Fibroblast of mammary gland (primary cell): ENCODE measurements at places on chromosomes 2 and 18.

DNA sequence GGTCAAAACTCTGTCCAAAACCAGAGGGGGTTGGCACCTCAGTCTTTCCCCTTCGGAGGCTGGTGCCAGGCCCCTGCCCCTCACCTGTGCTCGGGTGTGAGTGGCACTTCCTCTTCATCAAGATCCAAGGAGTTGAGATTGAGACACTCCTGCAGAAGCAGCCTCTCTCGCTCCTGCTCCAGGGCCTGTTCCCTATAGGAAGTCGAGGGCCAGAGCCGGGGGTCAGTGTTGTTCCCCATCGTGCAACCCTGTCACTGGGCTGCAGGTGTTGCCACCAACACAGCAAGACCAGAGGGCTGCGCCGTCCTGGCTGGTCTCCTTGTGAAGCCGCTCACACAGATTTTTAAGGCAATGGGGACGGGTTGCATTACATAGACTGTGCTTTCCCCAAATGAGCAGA, 18.9 kb downstream of the FAM178B start:
- DNase-seq = no peak

- peak; percentile 52 for DNase-seq
Observed at GRCh38 chr2:11750422-11750821, 4.0 kb downstream of the LPIN1 start.

DNA sequence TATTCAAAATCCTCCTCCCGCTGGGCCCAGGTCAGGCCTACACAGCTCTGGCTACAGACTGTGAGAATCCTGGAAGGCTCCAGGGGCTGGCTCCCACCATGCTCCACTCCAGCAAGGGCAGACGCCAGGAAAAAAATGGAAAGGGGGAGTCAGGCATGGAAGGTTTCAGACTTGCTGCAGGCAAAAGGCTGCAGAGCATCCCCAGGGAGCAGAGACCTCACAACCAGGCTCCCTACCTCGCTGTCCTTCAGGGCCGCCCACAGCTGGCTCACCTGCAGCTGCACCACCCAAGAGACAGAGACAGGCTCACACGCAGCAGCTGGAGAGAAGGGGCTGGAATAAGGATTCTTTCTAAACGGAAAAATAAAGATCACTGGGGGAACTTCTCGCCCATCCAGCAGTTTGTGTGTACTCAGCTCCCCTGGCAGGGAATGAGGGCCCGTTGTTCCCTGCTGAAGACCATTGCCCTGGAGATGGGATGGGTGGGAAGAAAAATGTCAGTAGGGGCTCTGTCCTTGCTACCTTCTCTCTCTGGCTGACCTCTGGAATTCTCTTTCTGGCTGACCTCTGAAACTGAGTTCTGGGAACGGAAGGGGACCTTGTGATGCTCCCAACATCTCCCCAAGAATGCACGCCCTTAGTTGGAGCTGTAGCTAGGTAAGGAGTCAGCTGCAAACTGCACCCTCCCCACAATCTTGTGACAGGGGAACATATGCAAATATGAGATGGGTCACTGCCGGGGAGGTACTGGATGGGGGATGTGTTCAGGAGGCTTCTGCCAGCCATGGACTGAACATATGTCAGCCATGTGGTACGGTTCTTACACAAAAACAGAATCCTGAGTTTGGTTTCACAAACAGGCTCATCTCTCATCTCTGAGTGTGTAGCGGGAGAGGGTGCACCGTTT, 34.5 kb downstream of the BCL2 start:
- no peak for DNase-seq

GRCh38 chr2:120177001-120177621, 46.1 kb downstream of the TMEM185B start:
- no peak for DNase-seq

- DNase-seq = no peak
Observed at GRCh38 chr2:231193216-231193615, 5.2 kb upstream of the ARMC9 start.

DNA sequence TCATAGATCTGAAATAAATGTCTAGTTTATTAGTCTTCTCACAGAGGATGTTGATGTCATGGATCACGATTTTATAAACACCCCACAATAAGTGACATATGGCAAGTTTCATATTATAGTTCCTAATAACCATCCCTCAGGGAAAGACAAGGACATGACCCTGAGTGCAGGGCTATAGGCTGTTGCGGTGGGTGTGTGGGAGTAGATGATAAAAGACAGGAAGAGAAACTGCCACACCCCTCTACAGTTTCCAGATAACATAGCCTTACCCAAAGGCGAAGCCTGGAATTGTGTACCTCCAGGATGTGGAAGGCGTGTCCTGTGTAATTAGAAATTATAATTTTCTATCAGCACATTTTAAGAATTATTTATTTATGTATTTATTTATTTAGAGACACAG, 2.4 kb upstream of the NEDD4L start:
- DNase-seq = no peak

- no peak for DNase-seq
Observed at GRCh38 chr2:55134316-55134706, 84.1 kb upstream of the RTN4 start.

DNA sequence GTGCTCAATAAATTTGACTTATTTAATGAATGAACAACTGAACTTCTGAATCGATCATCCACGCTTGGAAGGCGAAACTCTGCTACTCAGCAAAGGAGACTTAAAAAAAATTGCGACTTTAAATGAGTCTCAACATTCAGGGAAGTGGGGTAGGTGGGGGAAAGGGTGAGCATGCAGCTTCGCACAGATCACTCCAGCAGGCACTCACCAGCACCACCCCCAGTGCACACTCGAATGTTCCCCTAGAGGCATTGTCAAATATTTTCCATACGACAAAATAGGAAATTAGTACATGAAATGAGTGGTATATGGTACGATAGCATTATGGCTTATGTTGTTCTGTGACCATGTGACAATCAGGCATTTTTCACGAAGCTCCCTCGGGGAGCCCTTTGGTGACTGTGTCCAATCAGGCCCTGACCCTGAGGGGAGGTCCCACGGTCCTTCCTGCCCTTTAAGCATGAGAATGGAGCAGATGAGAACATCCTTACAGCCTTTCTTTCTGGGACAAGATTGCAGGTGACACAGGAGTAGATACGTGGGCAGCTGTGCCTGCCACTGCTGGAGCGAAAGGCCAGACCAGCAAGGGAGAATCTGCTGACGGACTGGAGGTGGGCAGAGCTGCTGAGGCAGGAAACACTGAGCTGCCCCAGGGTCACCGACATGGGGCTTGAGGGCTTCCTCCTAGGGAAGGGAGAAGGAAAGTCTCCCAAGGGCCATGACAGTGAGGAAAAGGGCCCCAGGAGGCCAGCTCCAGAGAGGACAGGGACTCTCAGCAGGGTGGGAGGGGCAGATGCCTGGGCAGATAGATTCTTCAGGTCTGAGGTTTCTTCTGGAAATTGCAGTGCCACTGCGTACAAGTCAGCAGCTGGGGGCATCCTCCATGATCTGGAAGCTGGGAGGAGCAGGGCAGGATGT, 101.3 kb upstream of the ID2 start:
- DNase-seq = no peak

- no peak for DNase-seq
Observed at GRCh38 chr2:136356125-136357006, 238.4 kb upstream of the CXCR4 start.

DNA sequence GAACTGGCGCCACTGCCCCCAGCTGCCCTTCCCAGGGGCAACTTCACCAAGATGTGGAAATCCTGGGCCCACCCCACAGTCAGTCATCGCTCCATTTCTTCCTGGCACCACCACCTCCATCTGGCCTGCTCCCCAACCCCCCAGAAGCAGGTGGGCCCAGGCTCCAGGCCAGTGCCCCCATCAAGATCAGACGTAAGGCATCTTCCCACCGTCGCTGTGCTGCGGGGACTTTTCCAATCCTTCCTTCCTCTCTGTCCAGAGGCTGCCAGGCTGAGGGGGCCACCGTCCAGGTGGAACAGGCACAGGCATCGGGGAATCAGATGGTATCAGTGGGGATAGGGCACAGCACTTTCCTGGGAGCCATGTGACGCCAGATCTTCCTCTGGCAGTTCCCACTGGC, 8.1 kb downstream of the PRLH start:
- DNase-seq = no peak

- DNase-seq = no peak
Observed at GRCh38 chr2:66827851-66828250, 392.9 kb downstream of the MEIS1 start.

DNA sequence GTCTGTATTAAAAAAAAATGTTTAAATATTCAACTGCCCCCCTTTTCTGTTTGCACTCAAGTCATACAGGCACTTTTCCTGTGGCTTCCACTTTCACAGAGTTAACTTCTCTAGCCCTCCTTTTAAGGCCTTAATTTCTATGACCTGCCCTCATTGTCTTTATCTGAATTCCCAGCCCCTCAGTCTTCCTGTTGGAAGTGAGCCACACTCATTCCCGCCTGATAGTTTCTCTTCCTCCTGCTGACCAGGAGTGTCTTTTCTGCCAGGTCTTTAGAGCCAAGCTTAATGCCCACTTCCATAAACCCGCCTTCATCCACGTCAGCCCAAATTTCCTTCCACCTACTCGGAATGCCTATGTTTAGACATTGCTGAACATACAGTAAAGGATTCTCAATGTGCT, 10.5 kb downstream of the COPS8 start:
- DNase-seq = peak; percentile 57

- no peak for DNase-seq
Observed at GRCh38 chr18:25187521-25188192, 164.3 kb downstream of the ZNF521 start.

- DNase-seq = no peak
Observed at GRCh38 chr2:202014318-202014717, 19.3 kb upstream of the FZD7 start.

- no peak for DNase-seq
Observed at GRCh38 chr2:39401319-39401718, 35.8 kb downstream of the MAP4K3 start.

- no peak for DNase-seq
Observed at GRCh38 chr2:157259960-157260359, 2.5 kb downstream of the GALNT5 start.

DNA sequence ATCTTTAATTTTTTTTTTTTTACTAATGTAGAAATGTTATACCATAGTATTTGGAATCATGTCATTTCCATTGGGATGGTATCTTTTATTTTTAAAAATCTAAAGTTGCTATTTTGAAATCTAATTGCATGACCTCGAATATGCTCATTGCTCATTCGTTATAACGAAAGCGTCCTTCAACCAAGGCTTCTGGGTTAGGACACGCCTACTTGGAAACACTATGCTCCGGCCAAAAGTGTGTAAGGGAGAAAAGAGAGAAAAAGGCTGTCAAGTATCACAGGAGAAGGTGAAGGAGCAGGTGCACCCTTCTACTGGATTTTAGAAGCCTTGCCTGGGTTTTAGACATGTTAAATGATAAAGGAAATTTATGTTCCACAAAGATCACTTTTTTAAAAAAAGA, 465.9 kb upstream of the ID2 start:
- peak; percentile 20 for DNase-seq

DNA sequence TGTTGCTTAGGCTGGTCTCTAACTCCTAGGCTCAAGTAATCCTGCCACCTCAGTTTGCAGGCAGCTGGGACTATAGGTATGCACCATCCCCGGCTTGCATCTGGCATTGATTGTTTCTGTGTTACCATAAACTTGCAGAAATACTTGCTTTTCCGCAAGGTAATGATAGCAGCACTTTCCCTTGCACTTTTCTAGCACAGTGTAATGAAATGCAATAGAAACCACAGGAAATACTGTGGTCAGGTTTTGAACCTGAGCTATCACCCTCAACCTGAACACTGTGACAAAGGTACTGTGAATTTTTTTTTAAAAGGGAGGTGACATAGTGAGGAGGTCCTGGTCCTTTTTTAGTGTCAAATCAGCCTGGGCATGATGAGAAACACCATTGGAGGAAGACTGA, 38.3 kb downstream of the DHRS9 start:
- no peak for DNase-seq

GRCh38 chr2:160256507-160256906, 56.4 kb upstream of the ITGB6 start:
- no peak for DNase-seq

- DNase-seq = no peak
Observed at GRCh38 chr18:61865466-61866175, 27.2 kb downstream of the RNF152 start.

- DNase-seq = no peak
Observed at GRCh38 chr18:9359796-9360195, 25.2 kb downstream of the TWSG1 start.

GRCh38 chr2:109409321-109410038, 204.3 kb downstream of the SEPTIN10 start:
- DNase-seq = no peak

GRCh38 chr2:148552675-148553331, 91.7 kb upstream of the EPC2 start:
- no peak for DNase-seq

DNA sequence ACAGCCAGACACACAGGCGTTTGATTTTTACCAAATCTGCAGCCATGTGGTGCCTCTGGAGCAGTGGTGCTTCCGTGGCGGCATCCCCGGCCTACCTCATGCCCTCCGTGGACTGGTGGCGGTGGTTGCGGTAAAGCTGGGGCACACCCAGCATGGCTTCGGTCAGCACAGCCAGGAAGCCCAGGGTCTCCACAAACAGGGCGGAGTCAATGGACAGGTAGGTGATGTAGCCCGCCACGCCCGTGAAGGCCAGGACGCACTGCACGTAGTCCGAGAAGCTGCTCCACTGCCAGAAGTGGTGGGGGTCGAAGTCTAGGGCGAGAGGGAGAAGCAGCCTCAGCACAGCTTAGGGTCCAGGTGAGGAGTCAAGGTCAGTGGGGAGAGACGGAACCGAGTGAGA, 32.4 kb downstream of the SLC66A2 start:
- no peak for DNase-seq

DNA sequence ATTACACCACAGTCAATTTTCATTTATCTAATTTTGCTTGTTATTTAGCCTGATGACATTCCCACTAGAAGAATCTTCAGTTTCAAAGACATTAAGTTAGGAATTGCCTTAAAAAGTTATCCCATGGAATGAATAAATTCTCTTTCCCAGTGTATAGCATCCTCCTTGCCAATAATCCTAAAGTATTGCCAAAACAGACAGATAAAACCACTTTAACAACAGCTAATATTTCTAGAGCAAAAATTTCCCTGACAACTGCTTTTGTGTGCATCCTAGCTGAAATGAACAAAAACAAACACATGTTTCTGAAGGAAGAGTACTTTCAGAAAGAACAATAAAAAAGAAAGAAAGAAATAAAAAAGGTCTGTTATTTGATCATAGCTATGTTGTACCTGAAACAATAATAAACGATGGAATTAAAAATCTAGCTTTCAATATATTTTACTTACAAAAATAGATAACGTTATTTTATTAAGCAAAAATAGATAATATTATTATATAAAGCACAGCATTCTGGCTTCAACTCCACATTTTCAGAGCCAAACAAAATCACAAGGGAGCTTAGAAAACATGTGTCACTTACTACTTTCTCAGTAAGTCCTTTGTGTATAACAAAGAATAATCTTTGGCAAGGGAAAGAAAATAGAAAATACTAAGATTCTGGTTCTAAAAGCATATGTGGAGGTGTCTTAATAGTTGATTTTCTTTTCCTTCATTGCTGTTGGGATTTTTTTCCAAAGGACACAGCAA, 939.0 kb upstream of the CRIM1 start:
- DNase-seq = no peak
